Hematopoietic multipotent progenitor cell treated with erythropoietin and hydrocortisone succinate and interleukin-3 and kit ligand, for 4 days (in vitro differentiated cells): ENCODE measurements at places on chromosomes 16 and 17.

DNA sequence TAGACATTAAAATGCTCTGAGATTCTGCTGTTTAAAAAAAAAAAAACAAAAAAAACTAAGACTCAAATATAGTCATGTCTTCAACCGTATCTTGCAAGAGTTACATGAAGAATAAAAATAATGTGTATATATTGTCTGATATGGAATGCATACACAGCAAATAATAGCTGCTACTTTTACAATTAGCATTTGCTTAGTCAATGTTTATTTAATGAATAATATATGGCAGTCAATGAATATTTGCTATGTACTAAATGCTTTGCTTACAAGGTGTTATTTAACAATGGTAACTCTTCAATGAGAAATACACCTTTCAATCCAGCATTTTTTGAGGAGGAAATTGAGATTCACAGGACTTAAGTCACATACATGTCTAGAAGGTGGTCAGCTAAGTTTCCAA, 718.8 kb upstream of the SOX9 start:
- no peak for DNase-seq

DNA sequence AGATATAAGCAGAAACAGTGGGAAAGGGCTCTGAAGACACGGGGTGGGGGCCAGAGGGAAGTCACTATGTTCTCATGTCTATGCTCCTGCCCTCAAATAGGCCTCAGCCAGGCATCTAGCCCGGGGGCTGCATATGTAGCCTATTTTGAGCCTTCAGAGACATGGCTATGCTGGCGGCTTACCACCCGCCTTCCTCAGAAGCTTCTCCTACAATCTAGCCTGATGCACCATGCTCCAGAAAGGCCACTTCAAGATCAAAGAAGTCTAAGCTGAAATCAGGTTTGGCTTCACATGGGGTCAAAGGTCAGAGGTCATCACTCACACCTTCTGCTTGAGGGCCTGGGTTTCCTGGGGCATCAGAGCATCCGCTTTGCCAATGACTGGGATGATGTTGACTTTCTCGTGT, 1.6 kb downstream of the SEPTIN1 start:
- DNase-seq = no peak

DNA sequence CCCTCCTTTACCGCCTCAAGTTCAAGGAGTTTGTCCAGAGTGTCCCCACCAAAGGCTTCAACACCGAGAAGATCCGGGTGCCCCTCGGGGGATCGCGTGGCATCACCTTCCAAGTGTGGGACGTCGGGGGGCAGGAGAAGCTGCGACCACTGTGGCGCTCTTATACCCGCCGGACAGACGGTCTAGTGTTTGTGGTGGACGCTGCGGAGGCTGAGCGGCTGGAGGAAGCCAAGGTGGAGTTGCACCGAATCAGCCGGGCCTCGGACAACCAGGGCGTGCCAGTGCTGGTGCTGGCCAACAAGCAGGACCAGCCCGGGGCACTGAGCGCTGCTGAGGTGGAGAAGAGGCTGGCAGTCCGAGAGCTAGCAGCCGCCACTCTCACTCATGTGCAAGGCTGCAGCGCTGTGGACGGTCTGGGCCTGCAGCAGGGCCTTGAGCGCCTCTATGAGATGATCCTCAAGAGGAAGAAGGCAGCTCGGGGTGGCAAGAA, 1.1 kb downstream of the ARL4D start:
- DNase-seq = no peak

GRCh38 chr16:17305694-17306093, 165.1 kb downstream of the XYLT1 start:
- no peak for DNase-seq

- peak; percentile 76 for DNase-seq
These were observed 656 bp upstream of the GEMIN4 start for GRCh38 chr17:752620-753219.
